ENCODE measurements at places on chromosomes 2 and 18.

DNA sequence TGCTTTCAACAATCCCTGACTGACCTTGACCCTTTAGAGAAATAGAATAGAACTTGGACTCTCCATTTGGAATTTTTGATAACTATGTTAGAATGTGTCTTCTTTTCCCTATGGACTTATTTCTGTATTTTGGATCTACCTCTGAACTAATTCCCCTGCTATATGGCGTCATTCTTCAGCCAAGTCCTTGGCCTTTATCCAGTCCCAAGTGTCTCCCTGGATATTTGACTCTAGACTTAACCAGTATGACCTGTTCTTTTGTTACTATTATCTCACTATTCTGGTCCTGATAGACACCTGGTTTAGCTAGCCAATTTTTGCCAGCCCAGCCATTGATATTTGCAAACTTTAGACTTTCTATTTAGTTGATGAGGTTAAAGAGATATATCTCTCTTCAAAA is 186.8 kb downstream of the KCNS3 start:
- DNase-seq = no peak

DNA sequence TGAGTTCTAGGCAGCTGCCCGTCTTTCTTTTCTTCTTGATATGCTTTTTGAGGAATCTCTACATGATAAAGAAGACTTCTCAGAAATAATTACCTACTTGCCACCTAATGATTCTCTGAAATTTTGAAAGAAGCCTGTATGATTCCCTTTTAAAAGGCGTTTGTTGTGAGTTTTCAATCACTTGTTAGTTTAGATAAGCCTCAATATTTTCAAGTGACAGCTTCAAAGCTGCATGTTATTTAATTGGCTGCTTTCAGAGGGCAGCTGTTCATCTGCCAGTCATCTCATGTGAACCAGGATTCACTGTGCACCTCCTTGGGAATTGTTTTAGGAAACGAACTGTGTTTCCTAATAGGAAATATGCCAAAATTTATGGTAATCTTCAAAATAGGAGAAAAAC is 938.1 kb downstream of the CPS1 start:
- DNase-seq = no peak

- DNase-seq = peak; percentile 19
Measured at GRCh38 chr18:76258209-76258608, 236.8 kb downstream of the ZNF516 start.

DNA sequence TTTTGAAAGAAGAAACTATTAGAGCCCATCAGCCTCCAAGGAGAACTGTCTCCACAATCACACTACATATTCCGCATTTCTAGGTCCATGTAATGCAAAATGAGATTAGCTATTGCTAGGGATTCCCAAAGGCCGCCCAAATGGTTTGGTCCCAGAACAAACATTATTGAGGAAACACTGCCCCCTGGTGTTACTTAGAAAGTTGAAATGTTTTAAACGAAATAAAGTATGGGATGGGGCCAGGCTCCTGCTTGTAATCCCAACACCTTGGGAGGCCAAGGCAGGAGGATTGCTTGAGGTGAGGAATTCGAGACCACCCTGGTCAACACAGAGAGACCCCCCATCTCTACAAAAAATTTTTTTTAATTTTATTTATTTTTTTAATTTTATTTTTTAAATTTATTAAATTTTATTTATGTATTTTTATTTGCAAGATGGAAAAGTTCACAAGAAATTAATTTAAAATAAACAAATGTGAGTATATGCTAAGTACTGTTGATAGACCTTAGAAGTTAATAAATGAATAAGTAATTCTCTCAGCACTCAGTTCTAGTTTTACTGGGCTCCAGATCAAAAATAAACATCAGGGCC is 5.5 kb downstream of the NHEJ1 start:
- DNase-seq = peak; percentile 83

GRCh38 chr18:49400398-49401072 is 59.9 kb downstream of the DYM start:
- DNase-seq = peak; percentile 26

GRCh38 chr18:62682371-62682770 is 33.0 kb upstream of the PHLPP1 start:
- no peak for DNase-seq

GRCh38 chr2:1740716-1741589 is 3.4 kb downstream of the PXDN start:
- no peak for DNase-seq

DNA sequence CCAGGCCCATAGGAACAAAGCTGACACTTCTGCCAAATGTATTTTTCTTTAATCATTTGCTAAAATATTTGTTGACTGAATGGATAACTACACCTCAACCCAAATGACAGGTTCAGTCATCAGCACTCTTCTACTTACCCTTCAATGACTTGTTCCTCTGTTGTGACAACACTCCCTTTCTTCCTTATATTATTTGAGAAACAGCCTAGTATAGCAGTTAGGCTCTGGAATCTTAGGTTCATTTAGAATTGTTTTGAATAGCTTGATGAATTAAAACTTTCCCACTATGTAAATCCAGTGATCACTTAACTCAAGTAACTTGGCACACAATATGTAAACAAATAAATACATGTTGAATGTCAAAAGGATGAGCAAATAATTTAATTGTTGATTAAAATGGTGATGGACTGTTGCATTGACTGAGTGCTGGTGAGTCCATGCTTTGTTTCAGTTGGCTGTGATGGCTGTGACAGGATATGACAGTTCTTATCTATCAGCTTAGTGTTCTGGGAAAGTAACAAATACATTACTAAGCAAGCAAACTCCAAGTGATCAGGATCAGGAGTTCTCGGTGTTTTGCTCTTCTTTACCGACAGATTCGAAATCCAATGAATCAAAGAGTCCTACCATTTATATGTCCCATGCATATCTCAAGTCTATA is 2.8 kb upstream of the MOGAT1 start:
- no peak for DNase-seq

DNA sequence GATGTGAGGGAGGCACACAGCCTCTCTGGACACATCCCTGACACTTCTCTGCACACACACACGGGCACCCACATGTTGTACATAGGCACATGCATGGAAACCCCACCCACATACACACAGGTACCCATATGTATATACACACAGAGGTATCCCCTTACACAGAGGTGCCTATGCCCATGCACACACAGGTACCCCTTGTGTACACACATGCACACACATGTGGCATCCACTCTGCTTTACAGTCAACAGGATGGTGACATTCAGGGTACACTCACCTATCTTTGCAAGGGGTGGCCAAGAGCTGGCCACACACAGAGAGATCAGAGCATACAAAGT is 59.5 kb downstream of the FAM168B start:
- no peak for DNase-seq

- no peak for DNase-seq
Measured at GRCh38 chr2:44325897-44326296, 35.4 kb downstream of the PREPL start.

DNA sequence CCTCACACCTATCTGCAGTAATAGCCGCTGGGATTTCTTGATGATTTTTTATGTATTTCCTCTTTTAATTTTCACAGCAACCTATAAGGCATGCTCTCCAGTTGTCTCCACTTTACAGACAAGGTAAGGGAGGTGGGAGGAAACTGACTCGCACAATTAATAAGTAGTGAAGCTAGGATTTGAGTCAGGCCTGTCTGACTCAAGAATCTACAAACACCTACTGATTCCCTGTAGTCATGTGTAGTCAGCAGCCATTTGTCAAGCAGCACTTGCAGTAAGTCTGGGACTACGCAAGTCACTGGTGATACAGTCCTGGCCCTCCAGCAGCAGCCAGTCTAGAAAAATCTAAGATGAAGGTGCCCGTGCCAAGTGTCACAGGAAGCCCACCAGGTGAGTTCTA is 193.6 kb upstream of the PKDCC start:
- no peak for DNase-seq

DNA sequence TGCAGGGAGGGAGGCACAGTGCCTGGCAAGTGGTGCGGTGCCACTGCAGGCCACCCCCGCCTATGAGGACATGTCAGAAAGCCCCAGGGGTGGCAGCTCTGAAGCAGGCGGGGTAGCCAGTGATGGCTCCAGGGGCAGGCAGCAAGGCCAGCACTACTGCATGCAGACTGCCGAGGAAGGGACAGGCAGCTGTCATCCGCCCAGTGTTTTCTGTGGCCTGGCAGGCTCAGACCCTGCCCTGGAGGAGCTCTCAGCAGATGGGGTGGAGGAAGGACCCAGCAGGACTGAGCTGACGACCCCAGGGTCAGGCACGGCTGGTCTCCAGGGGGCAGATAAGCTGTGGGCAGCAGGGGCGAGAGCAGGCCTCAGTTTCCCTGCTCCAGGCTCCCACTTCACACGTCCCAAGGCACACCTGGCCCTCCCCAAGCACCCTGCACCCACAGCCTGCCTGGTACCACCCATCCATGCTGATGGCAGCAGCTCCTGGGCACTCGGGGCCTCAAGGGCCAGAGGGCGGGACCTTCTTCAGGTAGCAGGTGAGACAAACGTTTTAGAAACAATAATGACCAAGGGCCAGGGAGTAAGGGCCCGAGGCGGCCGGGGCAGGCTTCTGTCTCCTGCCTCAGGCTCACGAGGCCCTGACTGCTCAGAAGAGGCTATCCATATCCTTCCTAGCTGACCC is 48.5 kb downstream of the HS6ST1 start:
- no peak for DNase-seq

DNA sequence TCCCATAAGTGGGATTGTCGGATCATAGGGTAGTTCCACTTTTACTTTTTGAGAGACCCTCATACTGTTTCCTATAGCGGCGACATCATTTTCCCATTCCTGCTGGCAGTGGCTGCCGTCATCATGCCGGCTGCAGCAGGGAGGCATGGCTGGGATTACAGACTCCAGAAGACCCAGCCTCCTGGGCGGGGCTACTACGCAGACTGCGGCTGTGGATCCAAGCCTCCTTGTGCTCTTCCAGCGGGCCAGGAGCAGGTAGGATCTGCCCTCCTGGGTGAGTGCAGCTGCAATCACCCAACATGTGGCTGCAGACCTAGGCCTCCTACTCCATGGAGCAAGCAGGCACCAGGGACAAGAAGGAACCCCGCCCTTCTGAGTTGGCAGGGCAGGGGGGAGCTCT is 359.2 kb downstream of the GALR1 start:
- DNase-seq = no peak

DNA sequence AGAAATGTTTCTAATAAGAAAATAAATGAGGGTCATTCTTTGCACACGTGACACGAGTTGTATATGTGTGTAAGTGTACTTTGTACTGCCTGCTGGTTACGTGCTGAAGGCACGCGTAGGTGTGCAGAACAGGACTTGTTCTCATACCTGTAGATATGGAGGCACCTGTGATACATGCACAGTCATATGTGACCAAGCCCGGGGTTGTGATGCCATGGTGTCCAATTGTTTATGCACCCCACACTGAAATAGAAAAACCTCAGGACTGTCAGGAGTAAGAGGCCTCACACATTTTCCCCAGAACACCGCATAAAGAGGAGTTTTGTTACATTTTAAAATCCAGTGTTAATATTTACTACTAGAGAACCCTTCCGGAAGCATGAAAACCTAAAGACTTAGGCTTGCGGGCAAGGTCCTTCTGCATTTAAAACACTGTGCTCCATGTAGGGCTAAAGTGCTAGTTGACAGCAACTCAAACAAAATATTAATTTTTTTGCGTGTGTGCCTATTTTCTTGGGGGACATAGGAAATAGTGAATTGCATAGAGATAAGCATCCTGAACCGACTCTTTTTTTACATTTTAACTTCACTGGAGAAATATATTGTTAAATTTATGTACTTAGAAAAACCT is 9.3 kb downstream of the TSHZ1 start:
- no peak for DNase-seq

GRCh38 chr2:72133721-72134407 is 13.8 kb downstream of the CYP26B1 start:
- no peak for DNase-seq

GRCh38 chr18:33871363-33872025 is 293.5 kb downstream of the ASXL3 start:
- DNase-seq = no peak

- no peak for DNase-seq
Measured at GRCh38 chr2:29731948-29732347, 189.4 kb downstream of the ALK start.

DNA sequence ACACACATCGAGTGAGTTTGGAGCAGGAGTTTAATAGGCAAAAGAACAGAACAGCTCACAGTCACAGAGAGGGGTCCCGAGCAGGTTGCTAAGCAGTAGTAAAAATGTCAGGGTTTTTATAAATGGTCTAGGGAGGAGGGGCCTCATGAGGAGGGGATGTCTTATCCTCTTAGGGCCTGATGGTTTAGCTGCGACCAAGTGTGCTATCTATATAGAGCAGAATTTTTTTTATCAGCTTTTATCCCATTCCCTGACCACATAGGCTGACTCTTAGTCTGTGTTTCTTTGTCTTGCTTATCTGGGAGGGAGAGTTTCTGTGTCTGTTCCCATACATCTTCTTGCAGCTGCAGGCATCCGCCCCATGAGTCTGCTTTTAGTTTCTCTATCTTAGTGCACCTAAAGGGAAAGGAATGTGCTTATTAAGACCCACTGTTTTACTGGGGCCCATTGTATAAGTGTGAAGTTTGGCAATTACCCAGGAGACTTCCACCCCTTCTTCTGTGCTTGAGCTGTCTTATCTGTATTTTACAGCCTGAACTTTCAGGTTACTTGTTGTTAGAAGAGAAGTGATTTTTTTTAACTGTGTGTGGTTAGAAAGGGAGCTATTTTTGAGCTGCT is 30.4 kb upstream of the GMCL1 start:
- peak; percentile 91 for DNase-seq

- DNase-seq = no peak
Measured at GRCh38 chr2:208929894-208930427, 493.9 kb upstream of the MAP2 start.

DNA sequence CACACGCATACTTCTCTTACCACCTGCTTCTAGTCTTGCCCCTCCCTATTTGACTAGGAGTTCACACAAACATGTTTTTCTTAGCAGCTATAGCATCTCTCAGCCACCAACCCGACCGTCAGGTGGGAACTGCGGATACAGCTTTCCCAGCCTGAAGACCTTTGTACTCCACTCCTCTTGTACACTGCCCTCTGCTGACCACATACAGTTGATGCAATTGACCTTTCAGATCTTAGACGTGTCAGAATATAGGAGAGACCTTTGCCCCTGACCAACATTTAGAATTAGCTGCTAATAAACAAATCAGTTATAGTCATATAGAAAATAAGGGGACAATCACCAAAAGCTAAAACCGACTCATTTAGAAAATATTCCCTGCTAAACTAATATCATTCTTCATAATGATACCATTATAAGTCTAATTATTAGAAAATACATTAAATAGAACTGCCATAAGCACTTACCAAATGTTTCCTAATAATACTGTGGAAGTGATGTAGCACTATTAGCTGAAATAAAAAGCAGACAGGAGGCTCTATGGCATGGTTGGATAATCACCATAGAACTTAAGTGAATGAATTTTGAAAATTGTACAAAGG is 208.4 kb downstream of the RAD51AP2 start:
- DNase-seq = peak; percentile 82

- no peak for DNase-seq
Measured at GRCh38 chr2:216464104-216464720, 34.4 kb upstream of the RPL37A start.

All from choroid plexus epithelial cell (primary cell).